ENCODE measurements at places on chromosomes 3 and 15.

DNA sequence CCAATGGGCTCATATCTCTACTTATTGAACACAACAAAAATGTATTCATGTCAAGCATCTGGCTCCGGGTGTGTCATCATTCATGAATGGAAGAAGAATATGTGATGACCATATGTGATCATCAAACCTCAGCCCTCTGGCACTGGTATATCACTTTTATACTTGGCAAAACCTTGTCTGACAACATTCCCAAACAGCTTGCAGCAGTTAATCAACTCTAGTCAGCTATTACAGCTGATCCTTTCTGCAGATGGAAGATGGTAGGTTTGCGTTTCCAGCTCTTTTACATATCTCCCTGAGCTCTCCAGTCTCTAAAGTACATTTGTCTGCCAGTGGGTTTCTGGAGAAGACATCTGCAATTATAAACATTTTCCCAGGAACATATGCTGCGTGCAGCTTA, 6.6 kb downstream of the PLSCR5 start:
- DNase-seq = no peak

GRCh38 chr3:29280404-29281093, at the start of gene RBMS3:
Gene RBMS3 (plus strand): TSS chr3:29281071.
- DNase-seq = peak; percentile 64

DNA sequence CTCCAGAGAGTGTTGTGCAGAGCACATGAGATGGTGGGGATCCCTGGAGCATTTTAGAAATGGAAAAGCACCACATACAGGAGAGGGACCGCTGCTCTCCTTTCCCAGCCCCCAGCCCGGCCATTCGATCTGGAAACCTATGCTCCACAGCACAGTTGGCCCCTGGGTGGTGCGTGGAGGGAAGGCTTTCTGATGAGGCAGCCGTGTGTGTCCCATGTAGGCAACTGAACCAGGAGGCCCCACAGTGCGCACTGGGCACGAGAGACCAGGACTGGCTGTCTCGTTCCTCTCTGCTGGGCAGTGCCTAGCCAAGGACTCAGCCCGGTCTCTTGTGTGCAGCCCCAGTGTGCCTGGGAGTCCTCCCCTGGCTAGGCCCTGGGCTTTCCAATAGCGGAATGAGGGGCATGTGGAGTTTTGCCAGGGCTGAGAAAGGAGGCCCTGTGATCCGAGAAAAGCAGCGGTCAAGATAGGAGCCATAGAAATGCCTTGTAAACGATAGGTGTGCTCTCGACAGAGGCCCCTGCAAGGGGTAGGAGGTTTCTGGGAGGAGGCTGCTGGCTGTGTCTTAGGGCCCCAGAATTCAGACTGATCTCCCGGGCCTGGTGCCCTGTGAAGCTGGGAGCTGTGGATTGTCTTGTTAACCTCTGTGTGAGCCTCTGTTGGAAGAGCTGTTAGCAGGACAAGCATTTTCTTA, 39.0 kb downstream of the CHDH start:
- no peak for DNase-seq

- DNase-seq = no peak
Observed at GRCh38 chr3:57164217-57164656, 916 bp downstream of the IL17RD start.

DNA sequence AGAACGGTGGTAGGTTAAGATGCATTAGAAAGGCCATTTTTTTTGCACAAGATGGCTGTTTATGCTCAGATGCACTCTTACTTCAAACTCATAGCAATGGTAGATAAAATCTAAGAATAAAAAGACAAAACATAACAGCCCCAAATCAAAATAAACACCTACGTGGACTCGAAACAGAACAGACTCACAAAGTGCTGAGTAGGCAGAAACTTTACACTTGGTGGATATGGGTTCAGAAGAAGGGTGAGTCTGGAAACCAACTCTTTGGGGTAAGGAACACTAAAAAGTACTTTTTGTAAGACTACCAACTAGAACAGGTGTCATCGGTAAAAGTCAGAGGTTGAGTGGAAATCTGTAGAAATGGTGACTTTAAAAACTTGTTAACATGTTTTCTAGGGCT, 468.2 kb downstream of the OTOL1 start:
- no peak for DNase-seq

- DNase-seq = no peak
Observed at GRCh38 chr15:70231484-70231883, 133.8 kb upstream of the TLE3 start.

DNA sequence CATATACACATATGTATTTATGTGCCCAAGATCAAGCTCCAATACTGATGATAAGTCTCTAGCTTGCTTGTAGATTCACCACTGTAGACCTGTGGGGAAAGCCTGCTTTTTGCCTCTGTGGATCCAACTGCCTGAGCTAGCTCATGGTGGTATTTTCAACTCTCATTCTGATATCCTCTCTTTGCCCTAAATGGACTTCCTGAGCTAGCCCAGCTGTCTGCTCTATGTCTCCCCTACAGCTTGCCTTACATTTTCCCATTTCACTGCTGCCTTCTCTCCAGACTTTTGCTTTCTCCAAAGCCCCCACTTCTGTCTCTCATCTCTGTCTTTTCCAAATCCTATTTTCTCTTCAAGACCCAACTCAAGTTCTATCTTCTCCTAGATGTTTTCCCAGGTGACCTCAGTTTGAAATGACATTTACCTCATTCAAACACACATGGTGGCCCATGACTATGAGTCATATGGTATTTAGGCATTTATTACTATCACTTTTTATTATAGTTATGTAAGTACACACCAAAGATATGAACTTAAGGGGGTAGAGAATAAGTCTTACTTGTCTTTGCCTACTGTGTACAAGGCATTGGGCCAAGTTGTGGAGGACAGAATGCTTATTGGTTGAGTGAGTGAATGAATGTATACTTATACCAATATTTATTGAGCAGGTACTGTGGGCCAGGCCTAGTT, 191.7 kb downstream of the NR1D2 start:
- DNase-seq = no peak

DNA sequence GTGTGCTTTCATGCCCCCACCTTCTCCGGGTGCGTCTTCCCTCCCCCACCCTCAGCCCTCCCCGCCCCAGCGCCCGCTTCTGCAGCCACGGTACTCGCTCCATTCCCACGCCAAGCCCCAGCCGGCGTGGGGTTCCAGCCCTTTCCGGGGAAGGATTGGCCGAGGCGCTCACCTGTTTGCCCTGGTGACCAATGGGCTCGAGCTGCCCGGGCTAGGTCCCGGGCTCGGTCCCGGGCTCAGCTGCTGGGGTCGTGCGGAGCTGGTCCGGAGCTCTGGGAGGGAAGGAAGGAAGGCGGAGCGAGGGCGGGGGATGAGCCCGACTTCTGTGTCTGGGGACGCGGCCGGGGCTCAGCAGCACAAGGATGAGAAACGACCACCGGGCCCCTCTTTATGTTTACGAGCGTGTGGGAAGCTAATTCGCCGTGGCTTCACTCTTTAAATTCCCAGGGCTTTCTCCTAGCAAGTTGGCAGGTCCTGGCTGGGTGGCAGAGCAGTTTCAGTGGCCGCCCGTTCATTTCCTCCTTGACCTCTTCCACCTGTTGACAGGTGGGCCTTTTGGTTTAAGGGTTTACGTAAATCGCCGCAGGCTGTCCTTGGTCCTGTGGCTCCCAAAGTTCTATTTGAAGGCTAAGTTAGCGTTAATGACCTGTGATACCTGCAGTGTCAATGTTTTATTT, at the start of gene IGSF10:
TSS of gene IGSF10 (minus strand) at position 288 of the 677 bp plus-strand sequence. CDS start 2,352 bp downstream, outside the sequence.
- DNase-seq = peak; percentile 14

DNA sequence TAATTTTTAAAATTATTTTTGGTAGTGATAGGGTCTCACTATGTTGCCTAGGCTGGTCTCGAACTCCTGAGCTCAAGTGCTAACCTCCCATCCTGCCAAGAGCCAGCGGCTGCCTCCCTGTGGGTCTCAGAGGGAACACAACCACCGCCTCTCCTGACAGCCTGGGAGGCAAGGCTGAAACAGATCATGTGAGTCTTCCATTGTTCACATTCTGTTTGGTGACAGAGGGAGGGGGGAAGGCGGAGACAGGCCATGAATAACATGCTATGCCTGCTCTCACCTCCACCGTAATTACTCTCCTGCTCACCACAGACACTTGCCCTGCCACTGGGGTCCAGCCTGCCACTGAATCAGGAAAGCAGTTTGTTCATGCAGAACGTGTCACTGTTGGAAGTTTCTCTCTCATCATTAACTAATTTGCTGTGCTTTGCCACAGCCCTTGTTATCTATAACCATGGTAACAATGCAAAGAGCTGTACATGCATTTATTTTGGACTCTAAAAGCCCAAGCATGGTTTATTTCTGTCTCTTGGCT, 78.4 kb upstream of the RASGRF1 start:
- peak; percentile 51 for DNase-seq

GRCh38 chr3:151869181-151869580, 4.3 kb upstream of the SUCNR1 start:
- DNase-seq = no peak

- peak; percentile 44 for DNase-seq
Observed at GRCh38 chr3:171809861-171810628, at the start of gene PLD1. Gene PLD1 (minus strand): TSS chr3:171810483. CDS start chr3:171738051, 72,432 bp downstream.

- DNase-seq = no peak
Observed at GRCh38 chr3:96354742-96355141, 459.7 kb upstream of the EPHA6 start.

DNA sequence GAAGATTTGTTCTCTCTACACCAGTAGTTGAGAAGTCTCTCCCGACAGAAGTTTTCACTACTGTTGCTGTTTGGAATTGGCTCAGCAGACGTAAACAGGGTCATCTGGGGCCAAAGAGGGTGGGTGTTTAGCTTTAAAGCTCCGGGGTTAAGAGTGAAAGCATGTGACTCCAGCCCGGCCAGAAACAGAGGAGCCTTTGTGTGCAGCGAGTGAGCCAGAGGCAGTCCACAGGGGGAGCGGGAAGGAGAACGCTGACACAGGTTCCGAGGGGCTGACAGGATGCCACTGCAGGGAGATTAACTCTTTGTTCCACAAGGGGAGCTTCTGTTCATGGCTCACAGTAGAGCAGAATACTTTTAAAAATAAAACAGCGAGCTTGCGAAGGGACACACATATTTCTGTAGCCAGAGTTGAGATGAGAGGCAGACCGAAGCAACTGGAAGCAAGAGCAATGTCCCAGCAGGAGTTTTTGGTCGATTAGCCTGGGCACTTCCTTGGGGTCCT, 26.9 kb downstream of the BMF start:
- peak; percentile 84 for DNase-seq

- DNase-seq = no peak
Observed at GRCh38 chr3:122676759-122677158, 3.9 kb upstream of the PARP14 start.

- DNase-seq = no peak
Observed at GRCh38 chr3:196323016-196323415, 5.0 kb upstream of the DYNLT2B start.

DNA sequence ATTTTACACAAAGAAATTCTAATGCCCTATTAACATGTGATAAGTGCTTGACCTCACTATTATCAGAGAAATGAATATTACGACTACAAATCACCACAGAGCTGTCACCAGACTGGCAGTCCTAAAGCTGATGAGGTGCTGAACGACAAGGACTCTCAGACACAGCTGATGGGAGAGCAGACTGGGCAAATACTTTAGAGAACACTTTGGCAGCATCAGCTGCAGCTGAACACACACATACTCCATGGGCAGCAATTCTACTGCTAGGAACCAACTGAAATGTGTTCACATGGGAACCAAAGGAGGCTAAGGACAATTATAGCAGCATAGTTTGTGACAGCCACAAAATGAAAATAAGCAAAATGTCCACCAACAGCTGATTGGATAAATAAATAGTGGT, 45.5 kb downstream of the SUSD5 start:
- no peak for DNase-seq

DNA sequence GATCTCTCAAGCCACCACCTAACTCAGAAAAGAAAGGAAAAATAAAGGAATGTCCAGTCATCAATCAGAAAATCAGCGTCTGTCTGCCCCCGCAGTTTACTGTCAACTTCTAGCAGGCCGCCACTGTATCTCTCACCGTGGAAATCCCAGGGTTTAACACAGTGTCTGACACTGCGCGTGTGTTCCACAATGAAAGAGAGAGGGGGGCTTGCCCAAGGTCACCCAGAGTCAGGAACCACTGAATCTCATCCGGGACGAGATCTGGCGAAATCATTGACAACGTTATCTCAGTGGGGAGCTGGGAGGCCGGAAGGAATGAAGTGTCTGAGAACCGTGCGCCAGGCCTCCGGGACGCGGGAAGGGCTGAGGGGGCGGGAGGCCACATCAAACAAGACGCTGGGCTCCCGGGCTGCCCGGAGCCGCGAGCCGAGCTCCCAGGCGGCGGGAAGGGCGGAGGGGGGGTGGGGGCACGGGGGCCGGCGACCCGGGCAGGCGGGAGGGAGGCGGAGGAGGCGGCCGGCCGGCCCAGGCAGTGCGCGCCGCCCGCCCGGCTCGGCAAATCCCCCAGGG, 2.2 kb upstream of the HES1 start:
- peak; percentile 51 for DNase-seq

GRCh38 chr15:60672400-60672799, 193.5 kb upstream of the ICE2 start:
- no peak for DNase-seq

- DNase-seq = no peak
Observed at GRCh38 chr3:194761384-194761783, 75.7 kb downstream of the FAM43A start.

DNA sequence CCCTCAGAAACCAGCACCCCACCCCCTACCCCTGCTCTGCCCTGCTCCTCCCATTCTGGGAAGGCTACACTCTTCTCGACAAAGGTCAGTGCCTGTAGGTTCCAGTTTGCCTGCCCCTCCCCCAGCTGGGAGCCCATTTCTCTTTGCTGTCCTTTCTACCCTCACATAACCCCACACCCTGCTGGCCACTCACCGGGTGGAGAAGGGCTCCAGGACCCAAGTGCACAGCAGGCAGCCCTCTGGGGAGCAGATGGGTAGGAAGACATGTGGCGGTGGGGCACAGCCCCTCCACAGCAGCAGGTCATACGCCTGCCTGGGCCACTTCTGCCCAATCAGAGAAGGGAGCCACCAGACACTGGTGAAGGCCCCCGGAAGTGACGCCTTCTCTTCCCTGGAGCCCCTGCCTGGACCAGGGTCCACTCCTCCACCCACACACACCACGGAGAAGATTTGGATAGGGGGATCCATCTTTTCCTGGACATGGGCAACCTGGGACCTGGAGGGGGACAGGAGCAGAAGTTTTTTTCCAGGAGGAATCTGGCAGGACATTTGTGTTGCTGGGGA, at the start of gene THPO:
TSS of gene THPO (minus strand) at position 326 of the 564 bp plus-strand sequence. CDS start 1,948 bp downstream, outside the sequence.
- no peak for DNase-seq

GRCh38 chr3:13217736-13218540, 144.7 kb upstream of the IQSEC1 start:
- no peak for DNase-seq

DNA sequence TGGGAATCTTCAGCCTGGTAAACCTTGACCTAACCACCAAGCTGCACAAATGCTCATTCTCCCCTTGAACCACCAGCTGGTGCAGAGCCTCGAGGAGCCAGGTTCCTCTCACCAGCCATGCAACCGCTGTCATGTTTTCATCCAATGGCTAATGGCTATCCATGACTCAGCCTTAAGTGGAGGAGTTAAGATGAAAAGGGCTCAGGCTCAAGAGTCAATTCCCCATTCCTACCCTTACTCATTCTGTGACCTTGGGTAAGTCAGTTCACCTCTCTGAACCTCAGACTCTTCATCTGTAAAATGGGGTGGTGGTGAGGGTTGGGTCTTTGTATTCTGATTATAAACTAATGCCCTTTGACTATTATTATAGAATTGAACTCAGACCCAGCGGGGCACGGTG, 515.6 kb downstream of the SHQ1 start:
- DNase-seq = no peak

- DNase-seq = no peak
Observed at GRCh38 chr15:42808913-42809312, 72.0 kb upstream of the CDAN1 start.

All from neuronal stem cell (in vitro differentiated cells).